ENCODE measurements at places on chromosomes 5 and 9. TPM values are rescaled to one million over a fixed set of nuclear protein-coding genes. Genes with fewer than 3 reads are reported as not detected.
A peak's percentile ranks its signal among the peaks of the same experiment; 100 is the strongest.

The IL3 gene
- polyA plus RNA-seq = not detected

GRCh38 chr9:109182940-109183798, 16.1 kb upstream of the FRRS1L start:
- no peak for DNase-seq

DNA sequence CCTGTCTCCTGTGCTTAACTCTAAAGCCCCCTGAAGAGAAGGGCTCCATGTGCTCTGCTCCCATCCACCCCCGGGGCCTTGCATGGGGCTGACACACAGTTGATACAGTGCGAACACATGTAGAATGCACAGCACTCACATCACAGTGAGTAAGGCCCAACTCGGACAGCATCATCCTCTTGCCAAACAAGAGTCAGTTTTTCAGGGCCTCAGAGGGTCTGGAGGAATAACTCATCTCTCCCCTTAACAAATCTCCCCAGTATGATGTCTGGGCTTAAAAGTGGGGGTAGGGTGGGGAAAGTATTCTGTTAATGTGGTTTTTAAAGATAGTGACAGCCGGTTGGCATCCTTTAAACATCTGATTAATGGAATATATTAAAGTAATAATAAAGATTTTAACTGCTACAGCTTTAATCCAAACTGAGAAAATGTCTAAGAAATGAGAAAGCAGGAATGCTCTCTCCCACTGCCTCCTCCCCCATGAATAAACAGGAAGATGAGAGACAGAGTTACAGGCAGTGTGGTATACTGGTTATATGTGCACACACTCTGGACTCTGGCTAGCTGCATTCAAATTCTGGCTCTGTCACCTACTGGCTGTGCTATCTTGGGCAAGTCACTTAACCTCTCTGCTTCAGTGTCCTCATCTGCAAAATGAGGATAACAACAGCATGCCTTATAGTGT, 22.5 kb downstream of the APBA1 start:
- no peak for DNase-seq

GRCh38 chr9:130128733-130129431, 43.3 kb upstream of the NCS1 start:
- peak; percentile 81 for DNase-seq

DNA sequence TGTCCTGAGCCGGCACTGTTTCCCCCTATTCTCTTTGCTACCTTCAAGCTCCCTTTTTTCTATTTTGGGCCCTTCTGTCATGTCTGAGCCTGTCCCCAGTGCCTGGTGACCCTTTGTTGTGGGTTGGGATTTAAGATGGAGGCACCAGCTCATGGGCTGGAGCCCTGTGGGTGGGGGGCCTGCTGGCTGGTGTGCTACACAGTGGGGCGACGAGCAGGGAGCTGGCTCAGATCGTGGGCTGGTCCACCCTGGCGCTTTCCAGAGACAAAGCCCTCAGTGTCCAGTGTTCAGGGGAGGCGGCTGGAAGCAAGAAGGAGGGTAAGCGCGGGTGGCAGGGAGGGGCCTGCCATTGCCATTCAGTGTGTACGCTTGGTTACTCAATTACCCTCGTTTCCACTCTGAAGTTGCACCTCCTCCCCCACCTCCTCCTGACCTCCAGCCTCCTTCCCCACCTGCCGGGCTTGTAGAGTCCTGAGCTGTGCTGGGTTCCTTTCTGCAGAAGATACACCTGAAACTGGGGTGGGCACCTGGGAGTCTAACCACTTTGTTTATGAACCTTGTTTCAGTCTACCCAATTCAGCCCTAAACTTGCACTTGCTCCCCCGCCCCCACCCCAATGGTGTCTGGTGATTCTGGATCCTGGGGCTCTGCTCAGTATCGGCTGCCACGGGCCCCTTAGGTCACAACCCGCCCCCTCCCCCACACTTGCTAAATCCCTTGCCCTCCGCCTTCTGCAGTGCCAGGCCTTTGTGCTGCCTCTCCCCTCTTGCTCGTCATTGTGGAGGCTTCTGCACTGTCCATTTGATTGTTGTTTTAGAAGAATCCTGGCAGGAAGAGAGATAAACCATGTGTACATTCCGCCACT, 49.9 kb downstream of the MVB12B start:
- no peak for DNase-seq

- no peak for DNase-seq
Observed at GRCh38 chr5:63081402-63081801, 502.8 kb downstream of the LRRC70 start.

DNA sequence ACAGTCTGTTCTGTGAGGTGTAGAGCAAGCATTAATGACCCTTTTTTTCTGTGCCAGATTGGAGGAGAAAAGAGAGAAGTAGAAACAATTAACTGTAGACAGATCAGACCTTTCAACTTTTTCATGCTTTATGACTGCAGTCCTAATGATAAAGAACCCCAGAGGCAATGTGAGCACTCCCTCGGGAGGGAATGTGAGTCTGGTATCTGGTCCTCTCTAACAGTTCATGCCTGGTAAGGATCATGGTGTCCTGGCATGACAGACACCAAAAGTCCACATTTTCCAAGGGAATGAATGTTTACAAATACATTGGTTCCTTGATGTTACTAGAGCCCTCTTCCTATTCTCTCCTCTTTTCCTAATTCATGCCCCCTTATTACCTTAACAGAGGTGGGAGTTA, 70.3 kb downstream of the MTAP start:
- DNase-seq = no peak

The WHRN gene
- polyA plus RNA-seq = 3.3 TPM

DNA sequence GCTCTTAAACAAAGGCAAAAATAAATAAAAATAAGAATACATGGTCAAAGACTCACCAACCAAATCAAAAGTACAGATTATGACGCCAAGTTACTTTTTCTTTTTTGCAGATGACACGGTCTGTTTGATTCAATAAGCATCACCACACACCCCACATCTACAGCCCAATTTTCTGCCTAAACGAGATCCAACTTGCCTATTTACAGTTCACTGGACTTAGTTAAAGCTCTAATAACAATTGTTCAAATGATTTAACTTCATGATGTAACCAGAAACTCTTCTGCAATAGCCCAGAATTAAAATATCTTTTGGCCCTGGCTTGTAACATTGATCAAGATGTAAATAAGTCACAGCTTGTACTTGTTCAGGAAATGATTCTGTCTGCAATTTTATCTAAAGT, 590.3 kb upstream of the C9orf72 start:
- DNase-seq = no peak

The PLPP7 gene
- polyA plus RNA-seq = 29.6 TPM

- DNase-seq = no peak
Observed at GRCh38 chr5:96854067-96854466, 22.2 kb upstream of the ERAP2 start.

DNA sequence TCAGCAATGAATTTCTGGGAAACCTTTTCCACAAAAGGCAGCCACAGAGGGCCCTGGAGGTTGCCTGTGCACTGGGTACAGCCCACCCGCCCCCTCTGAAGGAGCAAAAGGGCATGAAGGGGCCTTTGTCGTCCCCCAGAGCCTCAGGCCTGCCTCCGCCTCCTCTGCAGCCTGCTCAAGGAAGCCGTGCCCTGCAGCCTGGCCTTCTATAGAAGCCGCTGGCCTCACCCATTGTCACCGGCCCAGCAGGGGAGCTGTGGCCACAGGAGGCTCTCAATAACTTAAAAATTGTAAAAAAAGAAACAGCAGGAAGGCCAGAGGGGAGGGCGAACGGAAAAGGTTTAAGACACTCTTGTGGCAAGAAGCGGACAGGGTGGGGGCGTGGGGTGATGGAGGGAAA, 213.3 kb downstream of the IRX2 start:
- DNase-seq = no peak

The RIGI gene
- 6.5 TPM for polyA plus RNA-seq

DNA sequence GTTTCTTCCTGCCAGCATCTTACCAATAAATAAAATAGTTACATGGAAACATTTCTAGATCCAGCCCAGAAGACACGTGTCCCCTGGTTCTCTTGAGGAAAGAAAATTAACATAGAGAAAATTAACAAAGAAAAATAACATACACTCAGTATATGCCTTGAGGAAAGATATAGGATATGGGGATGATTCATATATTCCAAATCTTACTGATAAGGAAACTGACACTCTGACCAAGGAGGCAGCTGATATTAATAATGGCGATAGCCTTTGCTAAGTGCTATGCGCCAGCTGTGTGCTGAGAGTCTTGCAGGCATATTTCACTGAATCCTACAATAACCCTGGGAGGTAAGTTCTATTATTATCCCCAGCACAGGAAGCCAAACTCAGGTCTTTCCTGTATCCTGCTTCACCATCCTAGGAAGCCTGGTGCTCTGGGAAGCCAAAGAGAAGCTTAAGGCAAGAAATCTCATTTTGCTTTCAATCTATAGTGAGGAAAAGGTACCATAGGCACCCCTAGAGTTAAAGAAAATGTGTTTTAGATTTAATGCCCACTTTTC, 302.7 kb upstream of the NREP start:
- no peak for DNase-seq

The TAF11L5 gene
- not detected for polyA plus RNA-seq

Data from muscle of leg (tissue), 16 donors.